ENCODE measurements at places on chromosomes 7 and 10.
A peak's percentile ranks its signal among the peaks of the same experiment; 100 is the strongest.

GRCh38 chr7:80372415-80372814, 139.4 kb downstream of the GNAT3 start:
- no peak for DNase-seq

GRCh38 chr7:335358-336148, 45.6 kb downstream of the FOXL3 start:
- DNase-seq, result no peak

GRCh38 chr7:20350518-20350951, 19.8 kb downstream of the ITGB8 start:
- DNase-seq, result no peak

DNA sequence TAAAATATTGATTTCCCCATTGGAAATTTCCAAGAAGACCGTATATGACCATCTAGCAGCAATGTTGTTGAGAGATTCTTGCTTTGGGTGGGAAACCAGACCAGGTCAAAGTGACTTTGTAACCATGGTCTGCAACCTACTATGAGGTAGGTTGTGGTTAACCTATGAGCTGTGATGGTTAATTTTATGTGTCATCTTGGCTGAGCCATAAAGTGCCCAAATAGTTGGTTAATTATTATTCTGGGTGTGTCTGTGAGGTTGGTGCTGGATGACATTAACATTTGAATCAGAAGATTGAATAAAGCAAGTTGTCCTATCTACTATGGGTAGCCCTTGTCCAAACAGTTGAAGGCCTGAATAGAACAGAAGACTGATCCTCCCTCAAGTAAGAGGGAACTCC, 18.3 kb upstream of the RALA start:
- no peak for DNase-seq

GRCh38 chr7:28686418-28686800, 271.7 kb downstream of the TRIL start:
- DNase-seq, result no peak

GRCh38 chr10:31197886-31198285, 121.1 kb upstream of the ZEB1 start:
- no peak for DNase-seq

DNA sequence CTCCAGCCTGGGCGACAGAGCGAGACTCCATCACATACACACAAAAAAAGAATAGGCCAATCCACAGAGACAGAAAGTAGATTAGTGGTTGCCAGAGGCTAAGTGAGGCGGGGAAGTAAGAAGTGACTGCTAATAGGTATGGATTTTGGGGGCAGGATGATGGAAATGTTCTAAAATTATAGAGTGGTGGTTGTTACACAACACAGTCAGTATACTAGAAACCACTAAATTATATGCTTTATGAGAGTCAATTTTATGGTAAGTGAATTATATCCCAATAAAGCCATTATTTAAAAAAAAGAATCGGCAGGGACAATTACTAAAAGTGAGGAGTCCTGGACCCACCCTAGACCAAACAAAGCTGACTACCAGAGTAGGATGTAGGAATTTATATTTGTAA, 24.3 kb downstream of the DENND2A start:
- DNase-seq, result no peak

GRCh38 chr10:6115411-6115810, 26.6 kb downstream of the RBM17 start:
- DNase-seq, result no peak

DNA sequence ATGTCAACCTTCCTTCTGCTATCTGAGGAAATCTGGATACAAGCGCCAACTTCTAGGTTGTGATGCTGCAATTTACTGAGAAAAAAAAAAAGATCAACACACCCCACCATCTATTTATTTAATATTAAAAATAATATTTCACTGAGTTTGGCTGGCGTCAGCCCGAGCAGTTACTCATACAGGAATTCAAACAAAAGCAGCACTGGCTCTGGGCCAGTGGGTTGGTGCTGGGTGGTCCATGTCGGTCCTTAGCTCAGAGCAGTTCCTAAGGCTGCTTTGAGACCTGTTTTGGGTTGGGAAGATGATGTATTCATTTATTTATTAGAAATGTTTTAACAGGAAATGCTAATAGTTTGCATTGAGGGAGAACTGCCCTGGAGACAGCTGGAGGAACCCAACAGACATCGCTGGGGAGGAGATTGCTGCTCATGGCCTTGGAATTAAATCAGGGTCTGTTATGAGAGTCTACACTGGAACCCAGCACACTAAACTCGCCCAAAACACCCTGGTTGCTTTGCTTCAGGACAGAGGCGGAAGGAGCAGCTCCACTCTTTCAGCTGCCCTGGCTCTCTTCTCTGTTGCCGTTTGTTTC, 36.3 kb upstream of the GOT1 start:
- DNase-seq, result no peak

DNA sequence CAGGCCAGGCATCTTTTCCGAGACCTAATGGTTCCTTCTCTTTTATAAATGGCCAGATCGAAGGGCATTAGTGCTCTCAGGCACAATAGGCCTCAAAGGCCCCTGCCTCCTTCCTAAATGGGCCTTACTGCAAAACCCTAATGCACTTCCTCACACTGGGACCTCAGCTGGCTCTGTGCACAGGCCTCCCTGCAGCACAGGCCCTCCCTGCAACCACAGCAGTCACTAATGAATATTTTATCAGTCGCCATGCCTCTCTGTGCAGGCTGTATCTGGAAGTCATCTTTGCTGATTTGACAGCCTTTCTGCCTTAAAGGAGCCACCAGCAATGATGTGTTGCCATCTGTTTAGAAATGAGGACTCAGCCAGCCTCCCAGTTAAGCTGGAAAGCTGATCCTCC, 54.9 kb upstream of the SDK1 start:
- DNase-seq, result no peak

DNA sequence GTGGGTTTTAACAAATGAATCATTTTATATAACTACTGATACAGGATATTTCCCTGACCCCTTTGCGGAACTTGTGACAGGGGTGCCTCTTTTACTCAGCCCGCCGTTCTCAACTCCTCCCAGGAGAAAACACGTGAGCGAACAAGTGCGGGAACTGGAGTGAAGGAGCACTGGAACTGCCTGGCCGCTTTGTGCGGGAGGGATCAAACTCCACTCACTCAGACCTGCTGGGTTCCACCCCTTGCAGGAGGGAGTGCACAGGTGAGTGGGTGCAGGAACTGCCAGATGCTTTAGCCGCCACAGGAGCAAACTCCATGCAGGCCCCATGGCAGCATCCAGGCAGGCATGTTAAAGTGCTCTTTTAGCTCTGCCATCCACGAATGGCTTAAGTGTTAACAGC, 513.4 kb upstream of the GRM3 start:
- no peak for DNase-seq

GRCh38 chr7:148563583-148564274, 26.8 kb upstream of the C7orf33 start:
- no peak for DNase-seq

DNA sequence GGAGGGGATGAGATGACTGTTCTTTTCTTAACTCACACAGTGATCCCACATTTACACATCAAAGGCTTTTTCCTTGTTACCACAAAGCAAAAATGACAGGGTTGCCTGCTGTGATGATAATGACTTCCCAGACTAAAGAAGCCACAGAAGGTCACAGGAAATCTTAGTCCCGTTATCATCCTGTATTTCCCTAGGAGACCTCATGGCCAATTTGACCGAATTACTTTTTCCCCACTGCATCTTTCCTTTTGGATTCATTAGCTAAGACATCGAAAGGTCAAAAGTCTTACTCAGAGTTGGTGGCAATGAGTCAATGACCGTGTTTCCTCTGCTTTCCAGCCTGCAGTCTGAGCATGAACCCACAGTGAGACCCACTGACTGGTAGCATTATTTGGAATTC, 130.1 kb upstream of the INHBA start:
- no peak for DNase-seq

- no peak for DNase-seq
These were observed 568.1 kb upstream of the FOXK1 start for GRCh38 chr7:4113976-4114375.

DNA sequence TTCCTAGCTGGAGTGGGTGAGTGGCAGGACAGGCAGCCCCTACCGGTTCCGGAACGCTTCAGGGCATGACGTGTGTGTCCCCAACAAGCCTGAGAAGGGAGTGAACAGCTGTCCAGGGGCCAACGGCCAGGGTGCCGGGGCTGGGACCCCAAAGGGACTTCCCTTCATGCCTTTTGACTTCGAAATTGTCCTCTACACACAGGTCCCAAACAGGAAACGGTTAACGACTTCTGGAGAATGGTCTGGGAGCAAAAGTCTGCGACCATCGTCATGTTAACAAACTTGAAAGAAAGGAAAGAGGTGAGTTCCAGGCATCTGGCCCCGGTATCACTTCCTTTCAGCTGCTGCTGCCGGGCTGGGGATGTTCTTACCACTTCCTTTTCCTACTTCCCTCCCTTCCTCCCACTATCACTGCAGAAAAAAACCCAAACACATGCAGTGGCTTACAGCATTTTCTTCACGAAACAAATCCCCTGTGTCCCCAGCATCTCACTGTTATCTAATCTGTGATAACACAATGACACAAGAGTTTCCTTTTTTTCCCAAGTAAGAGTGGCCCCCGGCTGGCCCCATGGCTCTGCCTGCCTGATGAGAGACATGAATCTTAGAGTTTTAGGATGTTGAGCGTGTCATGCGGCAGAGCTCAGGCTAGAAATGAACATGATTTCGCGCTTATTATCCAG, 63.2 kb downstream of the MKI67 start:
- DNase-seq, result peak; percentile 62

DNA sequence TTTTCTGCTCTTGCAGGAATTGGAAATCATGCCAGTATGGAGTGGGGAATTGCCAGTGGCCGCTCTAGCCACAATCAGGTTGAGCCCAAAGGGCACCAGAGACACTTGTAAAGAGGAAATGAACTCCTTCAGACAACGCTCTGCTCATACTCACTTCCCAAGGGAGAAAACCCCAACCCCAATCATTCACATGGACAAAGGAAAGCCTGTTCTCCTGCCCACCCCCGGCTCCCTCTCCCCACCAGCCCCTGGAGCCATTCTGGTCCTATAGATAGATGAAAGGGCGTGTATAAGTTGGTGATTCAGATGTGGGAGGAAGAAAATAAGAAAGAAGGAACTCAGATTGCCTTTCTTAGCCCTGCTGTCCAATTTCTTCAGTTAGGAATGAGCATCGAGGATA, 57.4 kb downstream of the GFRA1 start:
- DNase-seq, result no peak

GRCh38 chr10:102537367-102537766, 33.6 kb downstream of the SUFU start:
- DNase-seq, result no peak
